ENCODE measurements at places on chromosomes 3 and 15.
A peak's percentile ranks its signal among the peaks of the same experiment; 100 is the strongest.

DNA sequence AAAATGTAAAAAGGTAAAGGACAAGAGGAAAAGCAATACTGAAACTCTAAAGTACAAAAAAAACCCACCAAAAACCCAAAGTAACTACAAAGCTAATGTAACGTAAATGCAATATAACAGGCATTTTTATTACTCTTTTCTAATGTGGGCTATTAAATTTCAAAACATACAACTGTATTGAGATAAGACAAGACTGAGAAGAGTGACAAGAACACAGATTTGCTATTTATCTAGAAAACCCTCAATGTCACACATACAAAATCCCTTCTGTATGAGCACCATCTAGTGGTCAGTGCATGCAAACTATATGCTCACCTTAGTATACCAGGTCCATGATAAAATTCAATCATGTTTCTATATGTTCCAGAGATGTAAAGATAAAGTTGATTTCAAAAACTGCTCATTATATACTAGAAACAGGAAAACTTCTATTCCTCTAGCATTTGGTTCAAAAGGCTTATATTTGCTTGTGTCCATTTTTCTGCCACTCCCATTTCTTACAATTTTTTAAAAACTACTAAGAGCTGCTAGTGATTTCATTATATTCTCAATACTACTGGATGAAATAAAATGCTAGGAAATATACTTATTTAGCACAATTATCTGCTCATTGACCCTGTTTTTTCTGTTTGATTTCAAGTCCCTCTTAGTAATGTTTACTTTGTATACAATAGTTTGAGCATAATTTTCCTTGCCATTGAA is 111.4 kb downstream of the DLG1 start:
- no peak for DNase-seq

- DNase-seq = peak; percentile 27
Measured at GRCh38 chr3:125125821-125126245, 70.0 kb upstream of the HEG1 start.

DNA sequence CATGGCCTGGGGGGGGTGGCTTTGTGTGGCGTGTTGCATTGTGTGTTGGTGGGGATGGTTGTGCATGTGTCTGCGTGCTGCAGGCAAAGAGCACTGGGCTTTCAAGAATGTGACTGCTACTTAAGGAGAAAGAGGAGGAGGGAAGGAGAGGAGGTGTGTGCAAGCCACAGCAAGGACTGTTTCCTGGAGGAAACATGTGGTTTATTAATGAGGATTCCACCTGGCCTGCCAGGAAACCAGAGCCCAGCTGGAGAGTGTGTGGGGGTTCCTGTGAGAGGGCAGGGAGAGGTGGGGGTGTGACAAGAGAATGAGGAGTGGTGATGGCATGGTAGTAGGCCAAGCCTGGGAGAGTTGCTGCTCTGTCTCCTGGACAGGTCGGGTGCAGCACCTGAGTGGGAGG is 258.1 kb upstream of the ROPN1 start:
- no peak for DNase-seq

DNA sequence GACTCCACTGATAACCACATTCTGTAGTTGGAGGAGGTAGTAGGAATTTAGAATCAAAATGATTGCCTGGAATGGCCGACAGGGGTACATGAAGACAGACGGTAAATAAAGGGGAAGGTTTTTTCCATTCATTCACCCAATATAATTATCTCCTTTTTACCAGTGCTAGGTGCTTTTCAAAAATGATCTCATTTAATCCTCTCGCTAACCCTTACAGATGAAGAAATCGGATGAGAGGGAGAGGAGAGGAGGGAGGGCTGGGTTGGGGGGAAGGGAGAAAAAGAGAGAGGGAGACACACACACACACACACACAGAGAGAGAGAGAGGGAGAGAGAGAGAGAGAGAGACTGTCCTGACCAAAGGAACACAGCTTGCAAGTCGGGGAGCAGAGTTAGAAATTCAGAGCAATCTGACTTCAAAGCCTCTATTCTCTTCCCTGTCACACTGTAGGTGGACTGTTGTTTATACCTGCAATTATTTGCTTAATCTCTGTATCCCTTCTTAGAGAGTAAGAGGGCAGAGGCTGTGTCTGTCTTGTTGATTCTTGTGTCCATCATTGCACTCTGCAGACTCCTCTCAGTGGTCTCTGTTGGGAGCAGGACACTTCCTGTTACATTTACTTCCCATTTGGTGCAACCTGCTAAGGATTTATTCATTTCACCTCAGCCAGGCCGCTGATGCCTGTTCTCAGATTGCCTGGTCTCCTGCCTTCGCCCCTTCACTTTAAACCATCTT is 18.7 kb upstream of the PAQR9 start:
- no peak for DNase-seq

GRCh38 chr3:50194903-50195500 is 3.6 kb downstream of the GNAT1 start:
- DNase-seq = no peak

DNA sequence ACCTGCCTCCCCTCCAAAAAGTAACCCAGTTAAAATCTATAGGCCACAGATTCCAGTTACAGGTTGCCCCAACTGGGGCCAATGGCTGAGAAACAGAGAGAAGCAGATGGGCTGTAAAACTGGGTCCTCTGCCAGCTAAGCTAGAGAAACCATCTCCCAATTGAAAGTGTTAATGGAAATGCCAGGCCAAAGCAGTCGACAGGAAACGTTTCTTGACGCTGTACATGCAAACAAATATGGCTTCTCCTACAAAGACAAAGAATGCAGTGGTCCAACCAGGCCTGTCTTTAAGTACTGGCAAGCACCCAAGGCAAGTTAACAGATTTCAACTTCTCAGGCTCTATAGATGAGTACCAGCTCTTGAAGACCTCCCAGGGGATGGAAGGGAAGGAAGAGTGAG is 71.3 kb downstream of the MAGI1 start:
- DNase-seq = no peak

DNA sequence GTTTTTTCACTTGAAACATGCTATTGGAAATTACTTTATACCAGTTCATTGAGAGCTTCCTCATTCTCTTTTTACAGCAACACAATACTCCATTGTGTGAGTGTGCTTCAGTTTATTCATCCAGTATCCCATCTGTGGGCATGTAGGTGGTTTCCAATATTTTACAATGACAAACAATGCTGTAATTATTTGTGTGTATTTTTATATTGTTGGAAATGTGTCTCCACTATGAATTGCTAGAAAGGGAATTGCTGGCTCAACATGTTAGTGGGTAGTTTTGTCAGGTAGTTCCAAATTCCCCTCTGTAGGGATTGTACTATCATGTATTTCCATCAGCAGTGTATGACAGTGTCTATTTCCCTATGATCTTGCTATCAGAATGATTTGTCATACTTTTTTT is 65.8 kb upstream of the MAGI1 start:
- DNase-seq = no peak

DNA sequence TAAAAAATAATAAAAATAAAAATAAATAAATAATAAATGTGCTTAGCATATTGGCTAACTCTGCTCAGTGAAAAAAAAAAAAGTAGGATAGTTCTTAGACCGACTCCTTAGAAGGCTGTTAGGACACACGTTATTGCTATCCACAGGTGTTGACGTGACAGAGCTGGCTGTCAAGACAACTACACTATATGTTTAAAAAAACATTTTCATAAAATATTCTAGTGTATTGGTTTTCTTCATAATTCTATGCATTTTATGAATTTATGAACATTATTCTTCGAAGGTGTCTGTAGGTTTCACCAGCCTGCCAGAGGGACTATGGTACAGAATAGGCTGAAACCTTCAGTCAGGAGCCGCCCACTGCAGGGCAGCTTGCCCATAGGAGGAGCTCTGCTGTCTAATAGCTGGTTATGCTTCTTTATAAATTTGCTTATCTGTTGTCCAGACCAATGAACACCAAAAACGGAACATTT is 9.2 kb downstream of the TM4SF1 start:
- no peak for DNase-seq

DNA sequence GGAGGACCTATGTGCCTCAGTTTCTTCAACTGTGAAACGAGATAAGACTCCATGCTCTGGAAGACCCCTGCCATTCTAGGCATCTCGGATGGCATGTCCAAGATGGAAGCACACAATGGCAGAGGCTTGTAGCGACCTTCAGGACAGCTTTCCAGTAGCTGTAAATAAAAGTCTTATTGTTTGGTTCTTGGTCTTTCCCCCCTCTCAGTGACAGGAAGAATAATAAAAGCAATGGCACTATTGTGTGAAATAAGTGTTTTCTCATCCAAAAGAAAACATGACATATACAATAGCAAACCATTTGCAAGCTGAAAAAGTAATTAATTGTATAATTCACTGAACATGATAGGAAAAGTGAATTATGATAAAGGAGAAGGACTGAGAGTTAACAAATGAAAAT is 32.5 kb upstream of the CD47 start:
- DNase-seq = no peak

GRCh38 chr3:13045904-13046568 is 27.2 kb downstream of the IQSEC1 start:
- peak; percentile 64 for DNase-seq

GRCh38 chr3:52529376-52530333 is 4.0 kb downstream of the NT5DC2 start:
- DNase-seq = peak; percentile 15

DNA sequence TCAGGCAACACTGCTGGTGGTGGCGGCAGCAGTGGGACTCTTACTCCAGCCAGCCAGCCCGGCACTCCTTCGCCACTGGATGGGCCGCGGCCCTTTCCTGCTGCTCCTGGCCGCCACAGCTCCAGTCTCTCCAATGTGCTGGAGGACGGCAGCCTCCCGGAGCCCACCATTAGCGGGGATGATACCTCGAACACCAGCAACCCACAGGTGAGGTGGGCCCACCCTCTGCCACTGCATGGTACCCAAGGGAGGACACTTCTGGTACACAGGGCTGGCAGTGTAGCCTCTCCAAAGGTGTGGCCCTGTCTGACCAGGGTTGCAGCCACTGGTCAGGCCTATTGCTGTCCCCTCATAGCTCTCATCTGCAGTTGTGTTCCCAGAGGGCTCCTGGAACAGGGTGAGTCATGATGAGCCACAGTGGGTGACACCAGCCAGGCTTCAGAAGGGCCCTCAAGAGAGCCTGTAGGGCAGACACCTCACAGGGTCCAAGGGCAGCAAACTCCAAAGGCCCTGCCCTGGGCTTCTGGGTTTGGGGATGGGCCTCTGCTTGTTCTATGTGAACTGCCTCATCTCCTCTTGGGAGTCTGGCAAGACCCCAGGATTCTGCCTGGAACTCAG is 20.8 kb downstream of the NBEAL2 start:
- DNase-seq = no peak

GRCh38 chr15:43911235-43911781 is 84.5 kb downstream of the WDR76 start:
- DNase-seq = no peak

- DNase-seq = no peak
Measured at GRCh38 chr15:68231102-68231818, 1.7 kb upstream of the CLN6 start.

DNA sequence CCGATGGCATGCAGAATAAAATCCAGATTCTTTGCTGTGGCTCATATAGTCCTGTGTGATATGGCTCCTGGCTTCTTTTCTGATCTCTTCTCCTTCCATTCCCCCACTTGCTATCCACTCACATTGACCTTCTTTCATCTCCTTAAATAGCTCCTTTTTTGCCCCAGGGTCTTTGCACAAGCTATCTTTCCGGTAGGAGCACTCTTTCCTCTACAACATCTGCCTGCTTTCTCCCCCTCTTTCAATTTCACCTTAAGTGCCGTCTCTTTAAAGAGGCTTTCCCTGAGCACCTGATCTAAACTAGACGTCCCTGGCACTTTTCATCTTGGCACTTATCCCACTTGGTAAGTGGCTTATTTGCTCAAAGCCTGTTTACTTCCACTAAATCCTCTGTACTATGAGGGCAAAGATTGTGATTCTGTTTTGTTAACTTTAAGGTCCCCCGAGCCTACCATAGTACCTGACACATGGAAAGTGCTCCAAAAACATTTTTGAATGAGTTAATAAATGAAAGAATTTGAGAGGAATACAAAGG is 323.3 kb upstream of the TLE3 start:
- no peak for DNase-seq

DNA sequence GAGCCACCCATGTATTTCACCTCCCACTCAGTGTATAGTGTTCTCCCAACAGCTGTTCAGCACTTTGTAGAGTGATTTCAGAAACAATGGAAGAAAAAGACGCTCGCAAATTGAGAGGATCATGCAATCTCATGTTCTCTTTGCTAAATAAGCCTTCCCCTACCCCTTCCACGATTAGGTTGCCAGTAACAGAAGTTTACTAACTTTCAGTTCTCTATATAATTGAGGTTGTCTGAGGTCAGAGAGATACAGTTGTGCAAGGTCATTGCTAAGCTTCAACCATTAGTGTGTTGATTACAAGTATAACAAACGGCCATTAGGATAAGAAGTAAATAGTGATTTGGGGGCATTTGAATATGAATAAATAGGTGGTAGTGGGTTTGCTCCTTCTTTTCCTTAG is 99.6 kb downstream of the TUSC7 start:
- no peak for DNase-seq

DNA sequence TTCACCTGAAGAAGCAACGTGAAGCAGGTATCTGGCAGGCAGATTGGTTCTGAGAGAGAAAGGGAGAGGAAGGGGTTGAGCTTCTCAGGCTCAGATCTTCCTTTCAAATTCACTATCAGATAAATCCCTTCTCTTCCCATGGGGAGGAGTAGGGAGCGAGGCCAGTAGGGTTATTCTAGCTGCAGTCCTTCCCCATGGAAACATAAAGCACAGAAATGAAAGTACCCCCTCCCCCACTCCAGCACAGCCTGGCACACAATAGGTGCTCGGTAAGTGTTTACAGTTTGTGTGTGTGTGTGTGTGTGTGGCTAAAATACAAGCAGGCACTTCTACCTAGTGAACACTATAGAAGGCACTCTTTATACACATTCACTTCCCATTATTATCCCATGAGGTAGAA is 20.8 kb upstream of the VPS8 start:
- no peak for DNase-seq

DNA sequence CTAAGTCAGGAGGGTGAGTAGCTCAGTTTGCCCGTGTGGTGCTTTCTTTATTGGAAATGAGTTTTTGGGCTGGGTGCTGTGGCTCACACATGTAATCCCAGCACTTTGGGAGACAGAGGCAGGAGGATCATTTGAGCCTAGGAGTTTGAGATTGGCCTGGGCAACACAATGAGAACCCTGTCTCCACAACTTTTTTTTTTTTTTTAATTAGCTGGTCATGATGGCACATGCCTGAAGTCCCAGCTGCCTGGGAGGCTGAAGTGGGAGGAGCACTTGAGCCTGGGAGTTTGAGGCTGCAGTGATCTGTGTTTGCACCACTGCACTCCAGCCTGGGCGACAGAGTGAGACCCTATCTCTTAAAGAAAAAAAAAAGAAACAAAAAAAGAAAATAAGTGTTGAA is 174.9 kb downstream of the NSMCE3 start:
- DNase-seq = no peak

GRCh38 chr15:88476635-88477060 is 9.1 kb downstream of the MRPS11 start:
- DNase-seq = no peak

- DNase-seq = no peak
Measured at GRCh38 chr3:58285334-58285733, 20.7 kb upstream of the RPP14 start.

DNA sequence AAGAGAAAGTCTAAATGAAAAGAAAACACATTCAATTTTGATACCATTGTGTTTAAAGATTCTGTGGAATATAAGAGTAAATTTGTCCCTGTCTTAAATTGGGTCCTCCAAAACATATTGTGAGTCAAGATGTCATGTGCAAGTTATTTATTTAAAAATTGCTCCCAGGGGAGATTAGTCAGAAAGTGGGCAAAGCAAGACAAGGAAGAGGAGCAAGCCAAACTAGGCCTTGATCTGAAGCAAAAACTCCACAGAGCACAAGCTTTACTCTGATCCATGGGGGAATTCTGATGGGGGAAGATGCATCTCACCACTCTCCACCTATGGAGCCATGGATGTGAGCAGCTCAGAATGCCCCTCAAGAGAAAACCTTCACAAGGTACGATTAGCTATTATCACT is 342.8 kb upstream of the IL12A start:
- DNase-seq = no peak
